ENCODE measurements at places on chromosomes 6 and 20.

GRCh38 chr20:44104798-44105517, 82.0 kb downstream of the JPH2 start:
- DNase-seq = no peak

DNA sequence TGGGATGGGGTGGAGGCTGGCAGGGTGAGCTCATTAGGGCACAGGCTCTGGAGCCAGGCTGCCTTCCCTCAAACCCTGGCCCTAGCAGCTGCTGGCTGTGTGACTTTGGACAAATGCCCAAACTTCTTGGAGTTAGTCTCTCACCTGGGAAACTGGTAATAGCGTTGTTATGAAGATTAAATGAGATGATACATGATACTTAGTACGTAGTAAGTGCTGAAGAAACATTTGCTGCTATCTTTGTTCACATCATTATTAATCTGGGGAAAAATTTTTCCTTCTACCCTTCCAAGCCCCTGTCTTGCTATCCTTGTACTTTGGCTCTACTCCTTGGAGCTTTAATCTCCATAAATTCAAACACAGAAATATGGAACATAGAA, 22.3 kb upstream of the PPARD start:
- DNase-seq = no peak

DNA sequence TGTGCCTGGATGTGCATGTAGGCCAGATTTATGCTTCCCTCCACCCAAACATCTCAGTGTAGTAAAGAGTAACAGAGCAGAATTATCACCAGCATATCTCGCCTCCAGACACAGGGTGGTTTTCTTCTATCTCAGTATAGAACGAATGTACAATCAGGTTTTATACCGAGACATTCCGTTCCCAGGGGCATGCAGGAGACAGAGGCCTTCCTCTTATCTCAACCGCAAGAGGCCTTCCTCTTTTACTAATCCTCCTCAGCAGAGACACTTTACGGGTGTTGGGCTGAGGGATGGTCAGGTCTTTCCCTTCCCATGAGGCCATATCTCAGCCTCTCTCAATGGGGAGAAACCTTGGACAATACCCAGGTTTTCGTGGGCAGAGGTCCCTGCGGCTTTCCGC, 36.4 kb upstream of the MC3R start:
- DNase-seq = no peak

GRCh38 chr6:108596956-108597355, 36.2 kb downstream of the FOXO3 start:
- DNase-seq = no peak

DNA sequence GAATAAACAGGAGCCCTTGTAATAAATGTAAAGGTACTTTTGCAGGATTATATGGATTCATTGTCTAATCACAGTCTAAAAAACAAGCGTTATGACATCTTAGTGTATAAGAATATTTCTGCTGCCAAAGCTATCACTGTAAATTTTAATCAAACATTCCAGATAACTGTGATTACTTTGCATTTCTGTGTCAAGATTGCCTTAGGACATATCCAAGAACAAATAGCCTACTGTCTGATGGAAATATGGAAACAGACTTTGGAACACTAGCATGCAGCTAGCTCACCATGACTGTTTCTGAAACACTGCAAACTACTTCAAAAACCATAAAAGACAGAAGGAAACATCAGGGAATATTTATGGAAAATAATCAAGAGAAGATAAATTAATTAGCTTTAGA, 248.7 kb upstream of the ASCC3 start:
- no peak for DNase-seq

DNA sequence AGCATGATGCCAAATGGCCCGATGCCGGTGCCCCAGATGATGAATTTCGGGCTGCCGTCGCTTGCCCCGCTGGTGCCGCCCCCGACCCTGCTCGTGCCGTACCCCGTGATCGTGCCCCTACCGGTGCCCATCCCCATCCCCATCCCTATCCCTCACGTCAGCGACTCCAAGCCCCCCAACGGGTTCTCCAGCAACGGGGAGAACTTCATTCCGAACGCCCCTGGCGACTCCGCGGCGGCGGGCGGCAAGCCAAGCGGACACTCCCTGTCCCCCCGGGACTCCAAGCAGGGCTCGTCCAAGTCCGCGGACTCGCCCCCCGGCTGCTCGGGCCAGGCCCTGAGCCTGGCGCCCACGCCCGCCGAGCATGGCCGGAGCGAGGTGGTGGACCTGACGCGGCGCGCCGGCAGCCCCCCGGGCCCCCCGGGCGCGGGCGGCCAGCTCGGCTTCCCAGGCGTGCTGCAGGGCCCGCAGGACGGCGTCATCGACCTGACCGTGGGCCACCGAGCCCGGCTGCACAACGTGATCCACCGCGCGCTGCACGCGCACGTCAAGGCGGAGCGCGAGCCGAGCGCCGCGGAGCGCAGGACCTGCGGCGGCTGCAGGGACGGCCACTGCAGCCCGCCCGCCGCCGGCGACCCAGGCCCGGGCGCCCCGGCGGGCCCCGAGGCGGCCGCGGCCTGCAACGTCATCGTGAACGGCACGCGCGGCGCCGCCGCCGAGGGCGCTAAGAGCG, 144.6 kb downstream of the SOBP start:
- no peak for DNase-seq

DNA sequence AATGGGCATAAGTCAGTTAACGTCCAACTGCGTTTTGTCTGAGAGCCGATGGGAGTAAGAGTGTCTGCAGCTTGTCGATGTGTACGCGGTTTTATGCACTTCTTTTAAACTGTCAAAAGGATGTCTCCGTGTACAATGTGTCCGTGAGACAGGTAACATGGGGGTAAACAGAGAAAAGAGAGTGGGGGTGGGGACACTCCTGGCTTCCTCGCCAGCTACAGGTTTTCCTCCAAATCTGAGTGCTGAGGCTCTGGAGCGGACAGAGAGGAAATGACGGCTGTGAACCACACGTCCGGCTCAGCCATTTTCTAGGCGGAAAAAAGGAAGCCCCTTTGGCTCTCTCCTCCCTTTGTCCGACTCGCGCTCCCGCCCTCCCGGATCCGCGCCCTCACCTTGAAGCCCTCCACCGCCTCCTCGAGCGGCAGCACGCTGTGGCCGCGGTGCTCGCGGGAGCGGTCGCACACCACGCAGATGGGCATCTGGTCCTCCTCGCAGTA, 916 bp downstream of the TRIM27 start:
- peak; percentile 51 for DNase-seq

DNA sequence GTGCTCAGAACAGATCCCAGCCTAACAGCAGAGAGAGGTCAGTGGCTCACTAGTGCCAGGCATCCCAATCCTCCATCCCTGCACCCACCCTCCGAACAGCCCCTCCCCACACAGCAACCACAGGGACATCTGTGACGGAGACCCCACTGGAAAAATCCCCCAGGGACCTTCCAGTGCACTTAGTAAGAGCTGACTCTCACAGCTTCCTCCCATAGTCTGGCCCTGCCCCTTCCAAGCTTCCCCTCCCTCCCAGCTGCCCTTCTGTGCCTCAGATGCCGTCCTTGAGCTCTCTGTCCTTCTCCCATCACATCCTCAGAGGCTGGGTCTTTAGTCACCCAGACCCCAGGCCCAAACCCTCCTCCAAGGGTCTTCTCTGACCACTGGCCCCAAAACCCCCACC, 9.7 kb upstream of the THBS2 start:
- no peak for DNase-seq

DNA sequence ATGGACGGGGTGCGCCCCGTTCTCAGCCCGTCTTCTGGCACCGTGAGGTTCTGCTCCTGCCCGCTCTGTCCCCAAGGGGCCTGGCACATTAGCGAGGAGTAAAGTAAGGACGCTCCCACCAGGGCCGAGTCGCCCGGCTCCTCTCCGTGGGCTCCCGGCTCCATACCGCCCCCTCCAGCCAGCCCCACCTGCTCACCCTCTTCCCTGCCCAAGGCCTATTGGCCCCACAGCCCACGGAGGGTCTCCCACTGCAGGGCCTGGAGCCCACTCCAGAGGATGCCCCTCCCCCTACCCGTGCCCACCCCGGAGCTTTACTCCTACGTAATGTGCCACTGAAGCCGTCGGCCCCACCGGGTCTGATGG, 47.5 kb upstream of the CHRNA4 start:
- DNase-seq = no peak

DNA sequence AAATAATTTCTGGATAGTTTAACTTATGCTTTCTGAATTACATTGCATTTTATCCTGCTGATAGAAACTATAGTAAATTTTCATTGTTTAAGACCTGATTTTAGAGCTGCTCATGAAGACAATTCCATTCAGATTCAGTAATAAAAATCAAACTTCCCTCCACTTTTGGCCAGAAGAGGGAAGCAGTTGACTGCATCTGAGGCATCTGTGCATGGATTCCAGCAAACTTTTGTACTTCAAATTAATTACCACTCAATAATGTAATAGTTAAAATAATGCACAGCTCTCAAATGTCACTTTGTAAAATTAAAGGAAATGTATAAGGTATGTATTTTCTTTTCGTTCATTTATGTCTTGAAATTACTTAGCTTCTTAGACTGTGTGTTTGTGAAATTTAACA, 64.2 kb upstream of the SLC35B3 start:
- DNase-seq = no peak

DNA sequence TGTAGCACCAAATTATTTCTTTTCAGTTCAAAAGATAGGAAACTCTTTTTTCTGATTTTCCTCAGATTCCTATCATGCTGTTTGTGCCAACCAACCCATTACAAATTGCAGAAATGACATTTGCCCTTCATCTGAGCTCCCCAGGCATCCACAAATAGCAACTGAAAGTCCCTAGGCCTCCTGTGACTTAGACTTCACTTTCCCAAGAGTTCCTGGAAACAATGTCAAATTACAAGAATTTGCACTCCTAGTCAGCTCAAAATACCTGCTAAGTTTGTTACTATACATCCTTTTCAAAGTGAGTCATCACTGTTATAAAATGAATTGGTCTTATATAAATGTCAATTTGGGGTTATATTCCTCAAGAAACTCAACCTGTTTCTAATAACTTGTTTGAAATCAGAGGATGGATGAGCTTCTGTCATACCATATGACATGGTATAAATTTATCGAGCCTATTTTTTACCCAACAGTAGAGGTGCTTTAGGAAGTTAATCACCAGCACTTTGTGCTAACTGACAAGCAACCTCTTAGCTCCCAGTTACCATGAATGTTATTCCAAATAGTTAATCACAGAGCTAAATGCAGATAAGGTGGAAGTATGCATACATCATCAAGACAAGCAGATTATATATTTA, 256.5 kb downstream of the HACE1 start:
- DNase-seq = peak; percentile 7

GRCh38 chr20:18256440-18257090, 31.8 kb upstream of the ZNF133 start:
- DNase-seq = no peak

DNA sequence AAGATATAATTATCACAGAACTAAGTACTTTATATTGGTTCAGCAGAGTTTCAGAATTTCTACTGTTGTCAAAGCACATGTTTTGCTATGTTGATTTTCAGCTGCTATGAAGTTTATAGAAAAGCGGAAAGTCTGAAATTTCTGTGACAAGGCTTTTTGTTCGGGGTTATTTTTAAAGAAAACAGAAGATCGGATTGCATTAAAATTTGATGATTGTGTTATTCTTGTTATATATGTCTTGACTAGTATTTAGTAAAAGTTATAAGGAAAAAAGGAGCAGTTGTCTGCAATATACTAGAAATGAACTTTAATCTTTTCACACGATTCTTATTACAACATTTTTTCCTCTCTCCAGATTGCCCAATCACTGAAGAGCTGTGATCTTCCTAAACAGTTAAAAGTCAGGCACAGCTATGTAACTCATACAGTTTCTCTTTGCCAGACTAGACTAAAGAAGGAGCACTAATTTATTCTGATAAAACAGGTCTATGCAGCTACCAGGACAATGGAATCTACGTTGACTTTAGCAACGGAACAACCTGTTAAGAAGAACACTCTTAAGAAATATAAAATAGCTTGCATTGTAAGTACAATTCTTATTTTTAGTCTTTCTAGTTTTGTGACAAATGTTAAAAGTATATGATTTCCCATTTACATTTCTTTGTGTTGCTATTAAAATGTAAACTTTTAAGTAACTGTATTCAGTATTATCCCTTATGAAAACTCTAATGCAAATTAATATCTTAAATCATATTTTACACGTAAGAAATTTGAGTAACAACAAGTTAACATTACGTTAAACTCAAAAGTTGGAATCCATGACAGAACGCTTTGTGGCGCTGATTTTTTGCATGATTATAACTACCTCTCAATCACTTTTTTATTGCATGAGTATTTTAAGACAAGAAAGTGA, at the start of gene ENPP3:
Gene ENPP3, plus strand, starts transcription at position 423 of the 913 bp plus-strand sequence. Its CDS starts 83 bp downstream, at position 506.
- no peak for DNase-seq

- no peak for DNase-seq
These were observed 153.0 kb downstream of the CFAP61 start for GRCh38 chr20:20205141-20205861.

- no peak for DNase-seq
These were observed 132.1 kb downstream of the MRPL14 start for GRCh38 chr6:43995137-43995536.

GRCh38 chr6:79610306-79611009, 20.7 kb upstream of the SH3BGRL2 start:
- no peak for DNase-seq

DNA sequence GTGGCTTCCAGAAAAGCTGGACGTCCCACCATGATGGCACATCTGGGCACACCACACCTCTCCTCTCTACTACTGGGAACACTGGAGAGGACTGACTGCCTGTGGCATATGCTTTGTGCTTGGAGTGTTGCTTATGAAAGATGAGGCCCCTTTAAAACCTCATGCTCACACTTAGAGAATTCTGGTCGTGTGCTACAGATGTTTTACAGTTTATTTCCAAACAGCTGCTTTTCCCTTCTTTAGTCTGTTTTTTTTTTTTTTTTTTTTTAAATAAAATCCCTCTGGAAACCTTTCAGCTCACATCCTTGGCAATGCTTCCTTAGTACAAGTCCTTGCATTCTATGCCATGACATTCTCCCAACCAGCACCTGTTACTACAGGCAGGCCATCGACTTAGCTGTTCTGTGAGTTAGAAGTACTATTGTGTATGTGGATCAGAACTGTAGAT, 60.3 kb downstream of the BMP6 start:
- DNase-seq = no peak

DNA sequence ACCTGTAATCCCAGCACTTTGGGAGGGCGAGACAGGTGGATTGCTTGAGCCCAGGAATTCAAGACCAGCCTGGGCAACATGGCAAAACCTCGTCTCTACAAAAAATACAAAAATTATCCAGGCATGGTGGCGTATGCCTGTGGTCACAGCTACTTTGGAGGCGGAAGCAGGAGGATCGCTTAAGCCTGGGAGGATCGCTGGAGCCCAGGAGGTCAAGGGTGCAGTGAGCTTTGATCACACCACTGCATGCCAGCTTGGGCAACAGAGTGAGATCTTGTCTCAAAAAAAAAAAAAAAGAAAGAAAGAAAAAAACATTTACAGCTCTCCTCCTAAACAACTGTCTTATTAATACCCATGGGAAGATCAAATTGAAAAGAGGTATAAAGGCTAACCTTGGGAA, 8.8 kb upstream of the MYMX start:
- no peak for DNase-seq

GRCh38 chr20:61886721-61887595, 178.7 kb downstream of the TAF4 start:
- no peak for DNase-seq

GRCh38 chr20:21027569-21027968, 78.6 kb downstream of the LINC00237 start:
- no peak for DNase-seq
